ENCODE measurements at places on chromosomes 16 and 17.
A peak's percentile ranks its signal among the peaks of the same experiment; 100 is the strongest.

GRCh38 chr16:10205688-10206087 is 23.5 kb upstream of the GRIN2A start:
- no peak overlapping the region for H3K4me3 ChIP-seq
- no peak overlapping the region for H3K27ac ChIP-seq
- no peak for DNase-seq
- H3K4me1 ChIP-seq = no peaks in the 10 kb centered on the region
- H3K27me3 ChIP-seq = no peaks in the 10 kb centered on the region

DNA sequence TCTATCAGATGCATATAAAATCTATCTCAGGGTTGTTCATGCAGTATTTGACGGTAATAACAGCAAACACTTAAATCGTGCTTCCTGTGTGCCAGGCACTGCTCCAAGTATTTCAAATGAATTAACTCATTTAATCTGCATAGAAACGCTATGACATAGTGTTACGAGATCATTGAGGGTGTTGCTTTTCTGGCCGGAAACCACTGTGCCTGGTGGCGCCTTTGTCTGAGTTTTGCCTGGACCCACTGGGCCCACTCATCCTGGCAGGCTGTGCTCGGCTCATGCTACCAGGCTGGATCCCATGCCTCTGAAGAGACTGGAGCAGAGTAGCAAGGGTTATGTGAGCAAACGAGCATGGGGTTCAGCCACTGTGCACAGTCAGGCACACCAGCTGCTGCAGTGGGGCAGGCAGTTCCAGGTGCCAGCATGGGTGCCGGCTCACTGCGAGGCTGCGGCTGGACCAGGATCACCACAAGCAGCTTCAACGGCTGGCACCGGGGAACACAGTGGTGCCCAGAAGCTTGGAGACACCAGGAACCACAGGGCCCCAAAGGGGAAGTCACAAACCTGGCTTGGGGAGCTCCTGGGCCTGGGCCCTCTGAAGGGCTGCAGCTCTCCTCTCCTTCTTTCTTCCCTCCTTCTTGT is 45.9 kb upstream of the CLEC19A start:
- no peak overlapping the region for H3K27ac ChIP-seq
- H3K4me1 ChIP-seq = no peaks in the 10 kb centered on the region
- H3K36me3 ChIP-seq = no peaks in the 10 kb centered on the region
- no peak overlapping the region for H3K4me3 ChIP-seq
- DNase-seq = no peak

DNA sequence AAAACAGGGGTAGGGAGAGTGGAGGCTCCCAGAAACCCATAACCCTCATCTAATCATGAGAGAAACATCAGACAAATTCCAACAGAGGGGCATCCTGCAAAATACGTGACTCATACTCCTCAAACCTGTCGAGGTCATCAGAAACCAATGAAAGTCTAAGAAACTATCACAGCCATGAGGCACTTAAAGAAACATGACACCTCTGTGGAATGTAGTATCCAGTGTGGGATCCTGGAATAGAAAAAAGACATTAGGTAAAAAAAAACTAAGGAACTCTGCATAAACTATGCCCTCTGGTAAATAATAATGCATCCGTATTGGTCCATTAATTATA is 16.4 kb downstream of the CDH5 start:
- DNase-seq = no peak
- H3K27ac ChIP-seq = no peak overlapping the region
- H3K4me3 ChIP-seq = no peak overlapping the region
- H3K36me3 ChIP-seq = no peaks in the 10 kb centered on the region

GRCh38 chr16:67562526-67562917 is at the start of gene CTCF:
CTCF (plus strand) TSS chr16:67562526; CDS start chr16:67610833, 48,307 bp downstream.
- H3K4me1 ChIP-seq = peaks cover 23% of the 10 kb centered on the region
- H3K4me3 ChIP-seq = peak within 1 kb of the TSS; percentile 96
- H3K27me3 ChIP-seq = no peaks in the 10 kb centered on the region
- H3K36me3 ChIP-seq = no peaks in the 10 kb centered on the region

DNA sequence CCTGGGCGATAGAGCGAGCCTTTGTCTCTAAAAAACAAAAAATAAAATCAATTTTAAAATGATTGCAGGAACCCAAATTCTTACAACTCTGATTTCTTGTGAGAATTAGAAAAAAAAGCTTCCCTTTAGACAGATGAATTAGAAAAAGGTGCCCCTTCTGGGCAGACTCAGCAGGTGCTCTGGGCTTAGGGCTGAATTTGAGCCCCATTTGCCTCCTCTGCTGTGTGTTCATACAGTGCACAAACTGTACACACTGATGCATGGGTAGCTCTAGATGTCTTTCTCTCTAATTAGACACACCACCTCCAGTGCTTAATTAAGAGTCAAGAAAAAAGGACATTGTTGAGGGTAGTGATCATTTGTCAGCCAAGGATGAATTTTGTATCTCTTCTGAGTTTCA is 38.5 kb upstream of the NOL11 start:
- peaks cover 32% of the 10 kb centered on the region for H3K36me3 ChIP-seq
- H3K4me1 ChIP-seq = no peaks in the 10 kb centered on the region
- H3K27ac ChIP-seq = no peak overlapping the region
- DNase-seq = no peak
- no peak overlapping the region for H3K4me3 ChIP-seq

GRCh38 chr16:85634747-85635544 is 21.8 kb downstream of the GSE1 start:
- no peak overlapping the region for H3K4me3 ChIP-seq
- H3K36me3 ChIP-seq = peaks cover 5% of the 10 kb centered on the region
- H3K27ac ChIP-seq = no peak overlapping the region
- no peaks in the 10 kb centered on the region for H3K4me1 ChIP-seq
- no peaks in the 10 kb centered on the region for H3K27me3 ChIP-seq

- DNase-seq = no peak
- H3K27me3 ChIP-seq = no peaks in the 10 kb centered on the region
- no peak overlapping the region for H3K27ac ChIP-seq
- H3K4me3 ChIP-seq = no peak overlapping the region
- H3K4me1 ChIP-seq = peaks cover 12% of the 10 kb centered on the region
Observed at GRCh38 chr17:44115585-44116415, 7.6 kb downstream of the HDAC5 start.

DNA sequence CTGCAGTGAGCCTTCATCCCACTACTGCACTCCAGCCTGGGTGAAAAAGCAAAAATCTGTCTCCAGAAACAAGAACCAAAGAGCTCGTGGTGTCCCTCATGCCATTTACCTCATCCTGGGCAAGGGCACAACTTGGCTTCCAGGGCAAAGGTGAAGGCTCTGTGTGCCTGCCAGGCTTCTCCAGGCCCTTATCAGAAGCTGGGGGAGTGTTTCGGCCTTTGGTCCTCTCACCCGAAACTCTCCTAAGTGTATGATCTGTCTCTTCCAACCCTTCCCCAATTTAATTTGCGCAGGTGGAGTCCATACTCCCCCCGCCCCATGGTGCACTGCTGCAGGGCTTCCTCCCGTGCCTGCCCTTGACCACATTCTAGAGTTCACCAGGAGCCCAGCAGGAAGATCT is 1.1 kb downstream of the CES2 start:
- H3K36me3 ChIP-seq = peaks cover 34% of the 10 kb centered on the region
- H3K27ac ChIP-seq = no peak overlapping the region
- peaks cover 21% of the 10 kb centered on the region for H3K4me1 ChIP-seq
- no peaks in the 10 kb centered on the region for H3K27me3 ChIP-seq
- no peak for DNase-seq
- no peak overlapping the region for H3K4me3 ChIP-seq

DNA sequence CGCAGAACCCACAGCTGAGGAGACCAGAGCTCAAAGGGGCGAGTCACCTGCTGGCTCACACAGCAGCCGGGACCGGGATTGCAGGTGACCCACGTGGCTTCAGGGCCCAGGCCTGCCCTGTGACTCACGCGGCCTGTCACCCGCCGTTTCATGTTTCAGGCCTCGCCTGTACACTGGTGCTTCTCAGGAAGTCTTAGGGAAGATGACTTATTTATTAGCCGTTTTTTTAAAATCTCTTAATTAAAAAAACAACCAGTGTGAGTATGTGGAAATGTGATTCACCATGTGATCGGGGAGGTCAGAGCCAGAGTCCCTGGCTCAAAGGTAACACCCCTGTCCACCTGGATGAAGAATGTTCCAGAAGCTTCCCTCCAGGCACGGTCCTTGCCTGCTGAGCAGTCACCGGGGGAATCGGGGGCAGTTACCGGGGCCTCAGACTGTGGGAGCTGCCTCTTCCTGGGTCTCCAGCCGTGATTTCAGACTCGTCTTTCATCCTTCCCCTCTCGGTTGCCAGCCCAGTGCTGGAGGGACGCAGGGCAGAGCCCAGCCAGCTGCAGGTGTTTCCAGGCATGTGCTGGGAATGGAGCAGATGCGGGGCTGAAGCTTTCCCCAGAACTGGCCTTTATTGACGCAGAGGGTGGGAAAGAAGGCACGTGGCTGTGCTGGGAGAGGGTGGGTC is 49.3 kb downstream of the CMIP start:
- peaks cover 4% of the 10 kb centered on the region for H3K4me1 ChIP-seq
- H3K4me3 ChIP-seq = no peak overlapping the region

- no peaks in the 10 kb centered on the region for H3K4me1 ChIP-seq
- no peak overlapping the region for H3K4me3 ChIP-seq
- H3K27ac ChIP-seq = no peak overlapping the region
- no peaks in the 10 kb centered on the region for H3K27me3 ChIP-seq
- no peaks in the 10 kb centered on the region for H3K36me3 ChIP-seq
Observed at GRCh38 chr17:6473128-6473767, 29.0 kb downstream of the PIMREG start.

Data from effector memory CD4-positive, alpha-beta T cell (primary cell).